ENCODE measurements at places on chromosomes 12 and 14.
A peak's percentile ranks its signal among the peaks of the same experiment; 100 is the strongest.

DNA sequence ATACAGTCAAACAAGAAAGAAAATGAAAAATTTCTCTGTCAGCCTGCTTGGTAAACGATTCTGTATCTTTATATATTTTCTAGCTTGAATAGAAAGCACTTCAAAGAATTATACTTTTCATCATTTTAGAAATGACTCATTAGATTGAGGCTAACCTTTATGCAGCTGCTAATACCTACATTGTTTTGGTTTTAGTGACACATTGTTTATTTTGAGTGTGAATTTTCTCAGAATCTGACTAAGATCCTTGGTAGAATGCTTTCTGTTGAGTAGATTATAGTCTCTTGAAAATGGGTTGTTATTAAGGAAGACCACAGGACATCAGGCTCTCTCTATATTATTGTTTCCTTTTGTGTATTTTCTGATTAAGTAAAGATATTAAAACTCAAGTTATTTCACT, at the start of gene PMCH:
Gene PMCH (minus strand): TSS at position 45 of the 400 bp plus-strand sequence. CDS start 63 bp downstream, outside the sequence.
- no peak for DNase-seq

- no peak for DNase-seq
Measured at GRCh38 chr14:51554339-51554920, 97.3 kb upstream of the FRMD6 start.

GRCh38 chr14:105411017-105411941, 8.3 kb upstream of the MTA1 start:
- DNase-seq = peak; percentile 37

DNA sequence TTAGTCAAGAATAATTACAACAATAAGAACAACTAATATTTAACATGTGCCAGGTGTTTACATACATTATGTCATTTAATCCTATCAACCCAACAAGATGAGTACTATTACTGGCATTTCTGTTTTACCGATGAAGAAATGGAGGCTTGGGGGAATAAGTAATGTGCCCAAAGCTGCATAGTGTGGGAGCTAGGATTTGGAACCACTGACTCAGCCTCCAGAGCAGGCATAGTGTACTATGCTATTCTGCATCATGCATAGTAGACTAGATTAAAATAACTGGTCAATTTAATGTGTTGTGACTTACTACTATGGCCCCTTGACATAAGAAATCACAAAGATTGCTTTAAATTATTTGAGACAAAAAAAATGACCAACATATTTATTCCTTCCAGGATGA, 9.5 kb downstream of the GPR19 start:
- DNase-seq = no peak

- DNase-seq = no peak
Measured at GRCh38 chr12:132395908-132396305, 66.5 kb upstream of the GALNT9 start.

GRCh38 chr14:76926521-76927251, 100.5 kb downstream of the LRRC74A start:
- peak; percentile 85 for DNase-seq

- no peak for DNase-seq
Measured at GRCh38 chr14:103401223-103402214, 16.3 kb downstream of the MARK3 start.

GRCh38 chr12:110498984-110499706, 2.8 kb downstream of the VPS29 start:
- DNase-seq = no peak

- DNase-seq = peak; percentile 95
Measured at GRCh38 chr14:36521598-36522345, 1.7 kb upstream of the NKX2-1 start.

GRCh38 chr12:11543457-11544158, 105.9 kb upstream of the ETV6 start:
- DNase-seq = no peak

DNA sequence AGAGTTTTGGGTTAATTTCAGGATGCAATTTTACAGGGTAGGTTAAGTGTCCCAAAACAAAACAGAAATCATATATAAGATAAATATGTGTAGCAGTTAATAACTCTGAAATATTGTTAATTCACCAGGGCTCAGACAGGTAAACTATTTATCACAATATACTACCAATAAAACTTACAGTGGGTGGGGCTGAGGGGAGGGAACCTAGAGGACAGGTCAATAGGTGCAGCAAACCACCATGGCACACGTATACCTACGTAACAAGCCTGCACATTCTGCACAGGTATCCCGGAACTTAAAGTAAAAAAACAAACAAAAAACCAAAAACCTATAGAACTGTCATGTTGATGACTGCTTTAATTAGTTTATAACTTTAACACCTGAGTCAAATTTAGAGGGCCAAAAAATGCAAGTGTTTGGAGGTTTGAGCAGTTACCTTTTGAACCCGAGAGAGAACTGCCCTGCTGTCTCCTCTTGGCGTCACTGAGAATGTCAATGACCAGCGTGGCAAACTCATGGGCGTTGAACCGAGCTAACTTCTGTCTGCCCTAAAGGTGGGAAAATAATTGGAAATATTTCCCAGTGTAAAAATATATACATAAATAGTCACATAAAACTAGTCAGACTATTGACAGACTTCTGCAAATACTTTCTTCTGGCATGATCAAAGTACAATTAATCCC, 36.6 kb downstream of the GIT2 start:
- no peak for DNase-seq

- no peak for DNase-seq
Measured at GRCh38 chr12:19301688-19302087, 137.6 kb upstream of the AEBP2 start.

GRCh38 chr12:89884952-89885351, 176.3 kb upstream of the ATP2B1 start:
- DNase-seq = no peak

- no peak for DNase-seq
Measured at GRCh38 chr14:60197629-60198303, 32.6 kb upstream of the DHRS7 start.

DNA sequence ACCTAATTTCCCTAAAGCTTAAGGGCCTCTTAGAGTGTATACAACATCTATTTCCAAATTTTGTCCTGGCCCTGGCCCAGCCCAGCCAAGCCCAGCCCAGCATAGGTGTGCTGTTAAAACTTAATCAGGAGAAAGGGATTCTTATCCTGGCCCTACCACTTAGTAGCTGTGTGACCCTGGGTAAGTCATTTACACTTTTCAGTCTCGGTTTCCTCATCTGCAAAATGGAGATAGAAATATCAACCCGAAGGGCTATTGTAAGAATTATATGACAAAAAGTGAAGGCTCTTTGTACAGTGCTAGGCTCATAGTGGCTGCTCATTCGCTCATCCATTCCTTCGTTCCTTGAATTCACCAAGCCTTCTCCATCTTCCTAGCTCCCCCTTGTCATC, 442 bp downstream of the ERG28 start:
- no peak for DNase-seq

- peak; percentile 96 for DNase-seq
Measured at GRCh38 chr14:35121026-35121886, 534 bp downstream of the PPP2R3C start.

DNA sequence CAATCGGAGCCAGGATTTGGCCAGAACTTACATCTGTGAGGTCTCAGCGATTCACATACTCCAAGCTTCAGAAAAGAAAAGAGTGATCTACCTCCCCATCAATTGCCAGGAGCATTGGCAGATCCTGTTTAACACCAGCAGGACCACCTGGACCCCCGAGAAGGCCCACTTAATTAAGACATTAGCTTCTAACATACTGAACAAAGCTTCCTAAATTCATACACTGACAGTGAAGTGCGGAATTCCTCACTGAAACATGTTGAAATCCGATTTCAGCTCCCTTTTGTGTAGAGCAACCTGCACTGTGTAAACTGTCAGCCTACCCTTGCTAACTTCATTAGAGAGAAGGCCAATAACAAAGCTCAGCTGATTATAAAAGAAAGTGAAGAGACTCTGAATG, 274.0 kb downstream of the NOVA1 start:
- peak; percentile 59 for DNase-seq

DNA sequence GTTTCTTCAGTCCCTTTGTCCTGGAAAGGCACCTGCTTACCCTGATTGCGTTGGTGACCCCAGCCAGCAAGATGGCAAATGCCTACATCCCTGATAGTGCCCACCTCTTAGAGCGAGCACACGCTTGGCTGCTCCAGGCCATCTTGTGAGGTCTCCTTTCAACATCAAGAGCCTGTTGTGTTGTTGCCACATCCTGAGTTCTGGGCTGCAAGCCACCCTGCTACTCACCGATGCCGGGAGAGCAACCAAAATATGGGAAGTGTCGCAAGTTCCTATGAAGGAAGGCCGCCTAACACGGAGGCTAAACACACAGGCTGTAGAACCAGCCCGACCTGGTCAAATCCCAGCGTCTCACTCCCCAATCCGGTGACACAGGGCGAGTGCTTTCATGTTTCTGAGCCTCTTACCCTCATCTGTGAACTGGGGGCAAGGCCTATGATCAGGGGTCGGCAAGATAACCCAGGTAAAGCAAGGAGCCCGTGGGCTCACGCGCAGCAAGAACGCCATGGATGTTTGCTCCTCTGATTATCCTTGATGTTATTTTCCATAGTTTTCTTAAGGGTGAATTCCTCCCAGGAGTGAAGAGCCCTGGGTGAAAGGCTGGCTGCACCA, 98.4 kb downstream of the LGMN start:
- peak; percentile 54 for DNase-seq

DNA sequence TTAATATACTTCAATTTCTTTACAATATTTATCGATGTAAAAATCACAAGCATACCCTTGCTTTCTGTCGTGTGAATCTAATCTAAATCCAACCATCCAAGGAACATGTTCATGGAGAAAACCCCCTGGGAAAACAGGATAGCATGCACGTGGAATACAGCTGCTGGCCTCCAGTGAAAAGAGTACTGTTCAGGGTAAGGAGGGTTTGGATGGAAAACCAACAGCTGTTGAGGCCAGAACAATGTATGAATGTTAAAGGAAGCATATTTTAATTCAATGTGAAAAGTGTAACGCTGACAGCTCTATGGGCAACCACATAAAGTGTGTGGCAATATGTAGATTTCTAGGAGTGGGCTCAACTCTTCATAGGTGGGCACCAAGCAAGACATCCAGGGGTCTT, 344.0 kb downstream of the TMEM132D start:
- no peak for DNase-seq

DNA sequence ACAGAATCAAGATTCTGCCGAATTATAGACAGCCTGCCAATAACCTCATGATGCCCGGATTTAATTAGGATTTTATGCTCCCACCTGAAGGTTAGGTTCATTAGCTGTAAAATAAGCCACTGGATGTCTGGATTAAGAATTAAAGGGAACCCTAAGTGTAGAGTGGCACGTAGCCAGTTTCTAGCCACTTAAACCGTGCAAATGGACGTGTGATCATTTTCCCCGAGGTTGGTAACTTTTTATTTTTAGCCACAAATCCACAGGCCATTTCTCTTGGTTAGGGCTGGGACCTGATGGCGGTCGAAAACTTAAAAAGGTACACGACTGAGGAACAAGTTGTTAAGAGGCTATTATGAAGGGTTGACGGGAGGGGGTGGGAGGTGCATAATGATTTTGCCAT, 127.3 kb upstream of the TMPO start:
- DNase-seq = peak; percentile 54

DNA sequence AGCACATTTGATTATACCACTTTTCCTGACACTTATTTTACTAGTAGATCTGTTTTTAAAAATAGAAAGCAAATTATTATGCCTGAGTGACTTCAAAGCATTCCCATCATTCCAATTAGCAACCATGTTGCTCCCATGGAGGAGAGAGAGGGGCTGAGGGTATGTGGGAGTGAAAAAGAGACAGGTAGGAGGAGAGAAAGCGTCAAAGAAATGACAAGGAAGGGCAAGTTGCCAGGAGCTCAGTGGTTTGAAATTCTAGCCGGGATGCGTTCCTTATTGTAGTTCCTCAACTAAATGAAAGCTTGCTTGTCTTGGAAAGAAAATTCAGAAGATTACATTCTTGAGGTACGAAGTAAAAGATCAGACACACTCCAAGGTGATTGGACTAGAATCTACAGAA, 92.4 kb upstream of the PKP2 start:
- DNase-seq = no peak

GRCh38 chr12:12600659-12601058, 11.0 kb upstream of the CREBL2 start:
- DNase-seq = no peak

GRCh38 chr14:55136241-55136640, 7.2 kb downstream of the LGALS3 start:
- no peak for DNase-seq

- no peak for DNase-seq
Measured at GRCh38 chr14:71478542-71478941, 453.7 kb upstream of the RGS6 start.

DNA sequence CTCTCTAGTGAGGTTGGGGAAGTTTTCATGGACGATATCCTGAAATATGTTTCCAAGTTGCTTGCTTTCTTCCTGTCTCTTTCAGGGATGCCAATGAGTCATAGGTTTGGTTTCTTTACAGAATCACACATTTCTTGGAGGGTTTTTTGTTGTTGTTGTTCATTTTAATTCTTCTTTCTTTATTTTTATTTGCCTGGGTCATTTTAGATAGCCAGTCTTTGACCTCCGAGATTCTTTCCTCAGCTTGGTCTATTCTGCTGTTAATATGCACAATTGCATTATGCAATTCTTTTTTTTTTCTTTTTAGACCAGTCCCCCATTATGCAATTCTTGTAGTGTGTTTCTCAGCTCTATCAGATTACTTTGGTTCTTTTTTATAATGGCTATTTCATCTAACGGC, 338.9 kb downstream of the AEBP2 start:
- DNase-seq = no peak

GRCh38 chr12:127480775-127481314, 786.1 kb upstream of the TMEM132C start:
- no peak for DNase-seq

DNA sequence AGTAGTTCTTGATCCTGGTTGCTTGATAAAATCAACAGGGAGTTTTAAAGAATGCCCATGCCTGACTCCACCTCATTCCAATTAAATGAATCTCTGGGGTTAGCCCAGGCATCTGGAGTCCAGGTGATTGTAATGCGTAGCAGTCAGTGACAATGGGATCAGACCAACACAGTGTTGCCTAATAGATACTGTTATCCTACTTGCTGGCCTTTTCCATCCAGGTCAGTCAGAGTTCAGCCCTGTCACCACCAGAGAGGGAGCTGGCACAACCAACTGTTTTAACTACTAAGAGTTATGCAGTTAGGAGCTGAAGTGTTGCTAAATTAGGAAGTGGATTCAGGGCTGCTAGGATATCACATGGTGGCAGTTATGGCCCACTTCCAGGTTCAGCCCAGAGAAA, 107.1 kb downstream of the GPR135 start:
- no peak for DNase-seq

GRCh38 chr12:107929436-107929835, 154.9 kb downstream of the ASCL4 start:
- no peak for DNase-seq

- no peak for DNase-seq
Measured at GRCh38 chr14:105439710-105440553, 20.3 kb downstream of the MTA1 start.

DNA sequence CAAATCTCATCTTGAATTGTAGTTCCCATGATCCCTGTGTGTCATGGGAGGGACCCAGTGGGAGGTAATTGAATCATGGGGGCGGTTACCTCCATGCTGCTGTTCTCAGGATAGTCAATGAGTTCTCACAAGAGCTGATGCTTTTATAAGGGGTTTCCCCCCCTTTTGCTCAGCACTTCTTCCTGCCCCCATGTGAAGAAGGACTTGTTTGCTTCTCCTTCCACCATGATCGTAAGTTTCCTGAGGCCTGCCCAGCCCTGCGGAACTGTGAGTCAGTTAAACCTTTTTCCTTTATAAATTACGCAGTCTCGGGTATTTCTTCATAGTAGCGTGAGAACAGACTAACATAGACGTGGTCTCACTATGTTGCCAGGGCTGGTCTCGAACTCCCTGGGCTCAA, 56.1 kb upstream of the EIF5 start:
- no peak for DNase-seq

Data from DMS79 treated with DMSO at 0.1 percent for 48 hours (cell line).